ENCODE measurements at places on chromosomes 13 and 19. TPM values are rescaled to one million over a fixed set of nuclear protein-coding genes. Genes with fewer than 3 reads are reported as not detected.

Gene ZNF582
- 0.68 TPM for total RNA-seq

Gene SLITRK5
- total RNA-seq = under 0.01 TPM

Gene ATCAY
- not detected for total RNA-seq

DNA sequence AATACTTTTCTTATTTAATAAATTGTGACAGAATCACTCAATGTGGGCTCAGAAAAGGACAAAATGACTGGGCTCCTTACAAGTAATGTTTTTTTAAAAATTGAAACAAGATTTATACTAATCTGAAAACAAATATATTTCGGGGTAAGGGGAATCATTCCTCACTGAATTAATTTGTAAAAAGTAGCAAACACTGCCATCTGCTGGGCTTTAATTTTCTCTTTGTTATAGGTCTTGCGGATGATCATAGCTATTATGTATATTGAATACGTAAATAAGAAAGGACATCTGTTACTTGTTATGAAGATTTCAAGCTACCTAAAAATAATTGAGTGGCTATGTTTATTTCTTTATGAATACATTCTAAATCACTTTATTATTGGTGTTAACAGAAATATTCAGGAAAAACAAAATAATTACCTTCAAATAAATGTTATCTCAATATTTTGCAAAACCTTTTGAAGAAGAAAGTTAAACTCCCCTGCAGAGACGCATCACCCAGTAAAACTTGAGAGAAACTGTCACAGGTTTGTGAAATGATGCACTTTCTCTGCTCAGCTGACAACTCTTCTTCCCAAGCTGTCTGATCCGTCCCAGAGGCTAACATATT is 17.8 kb upstream of the ENOX1 start:
- peak; percentile 65 for DNase-seq

- DNase-seq = no peak
Observed at GRCh38 chr19:43692877-43693276, 22.9 kb upstream of the PLAUR start.

Gene SBK3
- total RNA-seq = not detected

DNA sequence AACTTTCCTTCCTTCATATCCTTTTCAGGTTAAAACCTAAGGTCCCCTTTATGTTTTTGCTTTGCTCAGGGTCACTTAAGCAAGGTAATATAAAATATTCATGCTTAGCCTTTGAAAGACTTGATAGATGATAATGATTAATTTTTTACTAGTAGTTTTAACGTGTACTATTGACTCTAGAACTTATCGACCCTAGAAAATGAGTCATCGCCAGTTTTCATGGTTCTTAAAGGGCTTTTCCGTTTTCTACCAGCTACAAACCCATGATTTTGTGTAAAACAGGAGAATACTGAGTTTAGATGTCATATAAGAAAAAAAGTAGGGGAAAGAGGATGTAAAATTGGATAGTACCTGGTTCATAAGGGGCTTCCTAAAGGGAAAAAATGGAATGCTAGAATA is 75.7 kb downstream of the DHRS12 start:
- DNase-seq = peak; percentile 42

DNA sequence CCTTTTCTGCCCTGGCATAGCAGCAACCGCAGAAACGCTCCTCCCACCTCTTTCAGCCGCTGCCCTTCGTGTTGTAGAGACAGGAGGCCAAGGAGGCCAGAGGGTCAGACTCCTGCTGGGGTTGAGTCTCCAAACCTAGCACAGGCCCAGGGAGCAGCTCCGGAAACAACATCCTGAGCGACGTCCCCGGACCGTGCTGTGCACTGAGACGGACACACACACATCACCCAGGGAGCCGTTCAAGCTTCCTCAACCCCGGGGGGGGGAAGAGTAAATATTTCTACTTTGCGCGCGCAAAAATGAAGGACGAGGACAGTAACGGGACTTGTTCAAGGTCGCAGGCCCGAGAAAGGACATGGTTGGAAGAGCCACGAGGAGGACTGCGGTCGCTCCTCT is 657 bp downstream of the ZNF550 start:
- peak; percentile 53 for DNase-seq

Gene CPB2
- not detected for total RNA-seq

Data from RPMI7951 (cell line).